Left lung (tissue), 14 donors: ENCODE measurements at places on chromosomes 3 and 15. TPM values are rescaled to one million over a fixed set of nuclear protein-coding genes. Genes with fewer than 3 reads are reported as not detected.

Gene CATSPER2
- 4.0 TPM for total RNA-seq

DNA sequence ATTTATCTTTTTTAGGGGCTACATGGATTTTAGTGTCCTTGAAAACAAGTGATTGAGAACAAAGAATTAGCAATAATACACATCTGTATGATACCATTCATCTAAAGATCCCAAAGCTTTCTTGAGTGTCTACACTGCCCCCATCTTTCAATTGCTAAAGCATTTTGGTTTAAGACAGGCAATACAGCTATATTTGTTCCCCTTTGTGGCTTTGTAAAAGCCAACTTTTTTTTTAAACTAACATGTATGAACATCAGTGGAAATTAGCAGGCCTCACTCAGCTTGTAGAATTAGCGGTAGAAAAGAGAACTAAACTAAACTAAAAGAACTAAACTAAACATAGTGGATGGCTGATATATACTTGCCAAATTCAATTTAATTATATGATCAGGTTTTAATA, 449.6 kb downstream of the MECOM start:
- DNase-seq = no peak

DNA sequence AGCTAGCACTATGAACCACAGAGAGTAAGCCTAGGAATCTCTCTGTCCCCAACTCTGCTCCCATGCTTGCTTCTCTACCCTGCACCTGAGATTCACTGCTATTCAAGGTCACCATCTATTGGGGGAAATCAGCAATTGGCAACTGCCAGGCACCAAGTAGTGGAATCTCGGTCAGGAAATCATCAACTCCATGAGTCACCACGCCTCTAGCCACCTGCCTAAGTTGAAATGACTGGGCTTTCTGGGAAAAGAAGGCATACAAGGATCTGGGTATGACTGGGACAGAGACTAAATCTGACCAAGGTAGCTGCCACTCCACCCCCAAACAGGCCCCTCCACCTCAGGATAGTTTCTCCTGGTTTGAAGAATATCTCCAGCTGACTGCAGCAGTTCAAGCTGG, 464.1 kb upstream of the CBLB start:
- DNase-seq = no peak

- peak; percentile 77 for DNase-seq
Observed at GRCh38 chr3:186277268-186277909, 84.6 kb downstream of the DGKG start.
